ENCODE measurements at places on chromosomes 12 and 14. TPM values are rescaled to one million over a fixed set of nuclear protein-coding genes. Genes with fewer than 3 reads are reported as not detected.

DNA sequence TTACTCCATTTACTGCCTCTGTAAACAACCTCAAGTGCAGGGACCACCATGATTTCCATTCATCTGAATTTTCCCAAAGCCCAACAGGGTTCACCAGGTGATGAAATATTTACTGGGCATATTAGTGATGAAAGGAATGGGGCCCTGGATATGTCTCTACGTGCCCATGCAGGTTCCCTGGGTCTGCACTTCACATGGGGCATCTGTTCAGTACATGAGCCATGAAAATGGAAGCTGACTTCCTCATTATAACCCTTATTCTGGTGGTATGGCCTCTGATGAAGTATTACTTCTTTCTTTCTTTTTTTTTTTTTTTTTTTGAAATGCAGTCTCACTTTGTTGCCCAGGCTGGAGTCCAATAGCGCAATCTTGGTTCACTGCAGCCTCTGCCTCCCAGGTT is 26.5 kb upstream of the CORO1C start:
- no peak for DNase-seq
- H3K4me3 ChIP-seq, result no peak overlapping the region
- no peaks in the 10 kb centered on the region for H3K27me3 ChIP-seq

OASL gene
- total RNA-seq, result 1.3 TPM

PTPRQ gene
- 0.18 TPM for total RNA-seq

DNA sequence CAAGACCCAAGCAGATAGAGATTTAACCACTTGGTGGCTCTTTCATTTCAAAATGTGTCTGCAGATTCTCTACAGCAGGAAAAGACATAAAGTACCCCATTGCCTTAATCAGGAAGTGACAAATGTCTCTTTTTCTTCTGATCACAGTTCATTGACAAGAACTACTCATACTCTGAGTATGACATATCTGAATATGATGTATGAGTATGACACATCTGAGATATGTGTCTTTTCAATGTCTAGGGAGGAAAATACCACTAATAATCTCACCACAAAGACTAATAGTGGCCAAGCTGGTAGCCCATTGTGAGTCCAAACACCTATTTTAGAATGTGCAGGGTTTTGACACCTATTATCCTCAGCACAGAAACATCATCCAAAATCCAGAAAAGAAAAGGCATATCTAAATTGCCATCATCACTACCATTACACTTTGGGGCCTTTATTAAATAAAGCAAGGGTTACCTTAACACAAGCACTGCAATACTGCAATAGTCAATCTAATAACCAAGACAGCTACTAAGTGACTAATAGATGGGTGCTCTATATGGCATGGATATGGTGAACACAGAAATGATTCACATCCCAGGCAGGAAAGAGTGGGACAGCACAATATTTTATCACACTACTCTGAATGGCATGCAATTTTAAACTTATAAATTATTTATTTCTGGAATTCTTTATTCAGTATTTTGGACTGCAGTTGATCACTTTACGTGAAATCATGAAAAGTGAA is 243.7 kb upstream of the FAR2 start:
- no peaks in the 10 kb centered on the region for H3K27me3 ChIP-seq
- H3K4me3 ChIP-seq, result no peak overlapping the region
- H3K36me3 ChIP-seq, result no peaks in the 10 kb centered on the region
- H3K4me1 ChIP-seq, result no peaks in the 10 kb centered on the region
- no peak overlapping the region for H3K27ac ChIP-seq

- H3K36me3 ChIP-seq, result no peaks in the 10 kb centered on the region
- no peak for DNase-seq
- no peaks in the 10 kb centered on the region for H3K27me3 ChIP-seq
- H3K4me1 ChIP-seq, result no peaks in the 10 kb centered on the region
- H3K4me3 ChIP-seq, result no peak overlapping the region
These were observed 240.6 kb downstream of the CPNE8 start for GRCh38 chr12:38664661-38665269.

- H3K27ac ChIP-seq, result no peak overlapping the region
- no peak for DNase-seq
- H3K36me3 ChIP-seq, result no peaks in the 10 kb centered on the region
- H3K27me3 ChIP-seq, result no peaks in the 10 kb centered on the region
These were observed 21.5 kb upstream of the SSTR1 start for GRCh38 chr14:38186216-38186615.

TBX3 gene
- total RNA-seq, result 1.1 TPM

DNA sequence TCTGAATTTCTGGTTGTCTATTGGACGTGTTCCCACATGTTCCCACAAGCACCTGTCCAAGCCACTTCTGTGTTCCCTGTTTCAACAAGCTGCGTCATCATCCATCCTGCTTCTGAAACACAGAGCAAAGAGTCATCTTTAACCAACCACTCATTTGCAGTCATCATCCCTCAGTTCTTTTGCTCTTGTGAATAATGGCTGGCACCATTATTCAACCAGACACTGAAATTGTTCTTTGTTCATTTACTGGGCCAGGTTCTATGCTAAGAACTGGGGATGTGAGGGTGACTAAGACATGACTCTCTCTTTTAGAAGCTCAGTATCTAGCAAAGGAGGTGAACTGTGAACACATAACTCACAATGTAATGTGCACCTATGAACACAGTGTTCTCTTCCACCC is 40.7 kb upstream of the ANO4 start:
- DNase-seq, result peak; percentile 3
- H3K4me3 ChIP-seq, result no peak overlapping the region
- H3K36me3 ChIP-seq, result no peaks in the 10 kb centered on the region
- no peak overlapping the region for H3K27ac ChIP-seq
- H3K4me1 ChIP-seq, result no peaks in the 10 kb centered on the region

GRCh38 chr12:52183544-52183910 is 8.3 kb downstream of the KRT80 start:
- H3K27me3 ChIP-seq, result no peaks in the 10 kb centered on the region
- no peak overlapping the region for H3K4me3 ChIP-seq
- H3K27ac ChIP-seq, result no peak overlapping the region

DNA sequence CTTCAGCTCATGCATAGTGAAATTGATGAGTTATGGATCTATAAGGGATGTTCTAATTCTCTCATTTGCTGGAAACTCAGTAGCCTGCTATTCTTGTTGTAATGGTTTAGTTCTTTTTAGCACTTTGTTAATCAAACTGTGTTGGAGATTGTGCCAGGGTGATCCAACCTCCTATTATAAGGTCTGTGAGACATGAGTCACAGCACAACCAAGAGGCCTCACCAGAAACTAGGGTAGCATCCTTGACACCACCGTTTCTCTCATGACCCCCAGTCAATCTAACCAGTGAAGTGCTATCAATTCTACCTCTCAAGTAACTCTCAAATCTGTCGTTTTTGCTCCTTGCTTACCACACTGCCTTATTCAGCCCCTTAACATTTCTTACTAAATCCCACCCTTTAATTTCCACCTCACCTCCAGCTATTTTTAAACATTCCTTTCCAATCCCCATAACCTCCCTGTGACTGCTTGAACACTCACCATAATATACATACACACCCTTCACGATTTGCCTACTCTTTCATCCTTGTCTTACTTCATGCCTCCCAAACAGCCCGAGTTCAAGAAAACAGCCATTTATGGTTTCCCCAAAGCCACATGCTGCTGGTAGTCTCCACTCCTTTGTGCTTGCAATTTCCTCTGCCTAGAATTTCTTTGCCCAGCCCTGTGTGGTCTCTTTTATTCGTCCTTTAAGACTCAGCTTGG is 53.9 kb upstream of the NUDT4 start:
- peak; percentile 37 for DNase-seq
- H3K27me3 ChIP-seq, result no peaks in the 10 kb centered on the region
- H3K4me3 ChIP-seq, result no peak overlapping the region
- no peaks in the 10 kb centered on the region for H3K36me3 ChIP-seq
- H3K27ac ChIP-seq, result no peak overlapping the region

DNA sequence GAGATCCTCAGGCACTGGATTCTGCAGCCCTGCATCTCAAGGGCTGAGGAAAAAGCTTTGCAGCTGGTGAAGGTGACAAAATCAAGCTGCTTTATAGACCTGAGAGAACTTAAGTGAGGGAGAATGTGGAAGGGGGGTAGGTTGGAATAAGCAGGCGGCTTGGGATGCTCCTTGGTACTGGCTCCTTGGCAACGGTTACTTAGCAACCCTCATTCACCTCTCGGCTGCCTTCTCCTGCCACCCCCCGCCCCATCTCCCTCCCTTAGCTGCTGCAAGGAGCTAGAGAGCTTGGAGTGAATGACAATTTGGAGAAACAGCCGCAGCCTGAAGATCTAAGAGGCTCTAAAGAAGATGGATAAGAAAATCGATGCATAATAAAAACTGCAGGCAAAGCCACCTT is 44.1 kb upstream of the CISTR start:
- no peak for DNase-seq
- H3K27me3 ChIP-seq, result peaks cover 66% of the 10 kb centered on the region
- no peaks in the 10 kb centered on the region for H3K4me1 ChIP-seq
- H3K36me3 ChIP-seq, result no peaks in the 10 kb centered on the region
- no peak overlapping the region for H3K4me3 ChIP-seq
- no peak overlapping the region for H3K27ac ChIP-seq

GRCh38 chr14:93693914-93694313 is 94.4 kb downstream of the PRIMA1 start:
- DNase-seq, result no peak
- H3K4me3 ChIP-seq, result no peak overlapping the region
- H3K27me3 ChIP-seq, result no peaks in the 10 kb centered on the region

DNA sequence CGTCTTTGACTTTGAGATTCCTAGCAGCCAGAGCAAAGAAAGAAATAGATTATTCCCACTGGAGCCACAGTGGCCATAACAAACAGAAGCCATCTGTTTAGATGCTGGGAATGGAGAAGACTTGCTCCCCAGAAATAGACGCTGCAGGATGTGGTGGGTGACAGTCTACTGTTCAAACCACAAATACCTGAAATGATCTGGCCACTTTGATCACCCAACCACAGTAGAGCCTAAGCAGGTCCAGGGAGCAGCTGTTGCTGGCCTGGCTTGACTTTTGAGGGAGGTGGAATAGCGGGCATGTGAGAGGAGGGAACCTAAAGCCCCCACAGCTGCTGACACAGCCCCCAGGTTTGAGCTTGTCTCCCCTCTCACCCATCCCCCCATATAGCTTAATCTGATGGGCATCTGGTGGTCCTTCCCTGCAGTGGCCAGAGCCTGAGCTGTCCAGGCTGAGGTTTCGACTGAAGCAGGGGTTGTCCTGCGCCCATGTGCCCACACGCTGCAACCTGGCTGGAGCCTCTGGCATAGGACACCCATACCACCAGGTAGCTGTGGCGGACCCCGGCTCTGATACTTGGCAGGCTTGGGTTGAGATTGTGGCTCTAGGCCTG is 38.7 kb downstream of the SH2B3 start:
- peak overlapping the region; percentile 29 for H3K27ac ChIP-seq
- H3K4me1 ChIP-seq, result peaks cover 40% of the 10 kb centered on the region
- H3K36me3 ChIP-seq, result peaks cover 17% of the 10 kb centered on the region
- DNase-seq, result peak; percentile 64
- H3K4me3 ChIP-seq, result no peak overlapping the region
- H3K27me3 ChIP-seq, result no peaks in the 10 kb centered on the region

DNA sequence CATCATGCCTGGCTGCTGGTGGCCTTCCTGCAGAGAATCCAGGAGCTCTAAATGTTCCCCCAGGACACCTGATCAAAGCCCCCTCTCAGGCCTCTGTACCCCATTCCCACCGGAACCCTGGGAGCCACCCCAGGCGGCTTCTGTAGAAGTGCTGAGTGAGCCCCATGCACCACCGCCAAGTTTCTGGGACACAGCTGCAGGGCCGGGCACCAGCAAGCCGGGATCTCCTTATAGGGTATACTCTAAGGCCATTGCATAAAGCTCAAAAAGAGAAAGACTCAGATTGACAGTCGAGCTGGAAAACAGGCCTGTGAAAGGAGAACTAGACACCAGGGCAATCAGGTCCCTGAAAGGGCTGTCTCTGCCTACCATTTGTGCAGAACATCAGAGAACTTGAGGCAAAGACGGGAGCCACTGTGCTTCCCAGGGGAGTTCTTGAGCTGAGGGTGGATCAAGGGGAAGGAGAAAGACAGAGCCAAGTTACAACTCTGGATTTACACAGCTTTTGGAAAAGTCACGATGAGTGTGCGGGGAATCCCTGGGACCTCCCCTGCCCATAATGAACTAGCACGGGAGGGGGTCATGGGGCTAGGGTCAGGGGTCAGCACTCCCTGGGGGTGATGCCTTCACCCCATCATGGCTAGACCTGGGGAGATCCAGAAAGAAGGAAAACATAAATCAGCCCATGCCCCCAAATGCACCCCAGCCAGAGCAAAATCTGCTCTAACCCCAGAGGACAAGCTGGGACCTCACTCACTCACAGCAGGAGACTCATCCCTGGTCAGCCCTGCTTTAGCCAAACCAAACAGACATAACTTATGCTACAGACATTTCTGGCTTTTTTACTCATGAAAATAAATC is 51.1 kb downstream of the ITPK1 start:
- no peaks in the 10 kb centered on the region for H3K36me3 ChIP-seq
- H3K4me3 ChIP-seq, result no peak overlapping the region
- peaks cover 17% of the 10 kb centered on the region for H3K4me1 ChIP-seq
- peaks cover 4% of the 10 kb centered on the region for H3K27me3 ChIP-seq

DNA sequence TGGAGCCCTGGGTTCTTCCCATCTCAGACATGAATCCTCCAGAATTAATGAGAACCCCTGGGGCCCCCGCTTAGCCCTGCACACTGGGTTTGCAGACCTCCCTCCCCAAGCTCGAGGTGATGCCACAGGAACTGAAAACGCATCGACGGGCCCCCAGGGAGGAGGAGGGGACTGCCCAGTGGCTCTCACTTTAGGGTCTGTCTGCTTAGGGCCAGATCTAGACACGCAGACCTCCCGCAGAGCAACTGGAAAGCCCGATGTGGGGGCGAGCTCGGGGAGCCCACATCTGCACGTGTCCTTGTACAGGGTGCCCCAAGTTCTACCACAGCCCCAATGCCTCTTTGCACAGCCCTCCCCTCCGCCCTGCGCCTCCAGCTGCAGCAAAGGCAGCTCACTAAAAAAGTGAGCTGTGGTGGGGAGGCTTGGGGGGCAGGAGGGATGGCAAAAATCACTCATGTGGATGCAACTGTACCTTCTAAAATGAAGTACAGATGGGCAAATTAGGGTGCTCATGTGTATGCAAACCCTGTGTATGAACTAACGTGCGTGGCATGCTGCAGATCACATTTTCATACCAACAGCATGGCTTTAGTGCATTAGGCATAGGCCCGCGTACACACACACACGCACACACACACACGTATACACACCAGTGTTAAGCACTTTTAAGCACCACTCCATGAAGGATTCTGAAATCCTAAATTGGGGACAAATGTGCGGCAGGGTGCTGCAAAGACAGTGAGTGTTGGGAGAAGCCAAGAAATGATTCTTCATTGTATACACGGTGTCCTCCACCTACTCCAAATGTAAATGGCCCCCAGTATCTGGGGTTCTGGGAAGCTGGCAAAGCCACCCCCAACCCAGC is 99.9 kb upstream of the MAP1LC3B2 start:
- H3K27me3 ChIP-seq, result no peaks in the 10 kb centered on the region
- H3K27ac ChIP-seq, result no peak overlapping the region
- peaks cover 20% of the 10 kb centered on the region for H3K4me1 ChIP-seq
- no peaks in the 10 kb centered on the region for H3K36me3 ChIP-seq
- no peak overlapping the region for H3K4me3 ChIP-seq
- DNase-seq, result no peak

- H3K36me3 ChIP-seq, result no peaks in the 10 kb centered on the region
- H3K27ac ChIP-seq, result no peak overlapping the region
- no peak overlapping the region for H3K4me3 ChIP-seq
- peaks cover 33% of the 10 kb centered on the region for H3K27me3 ChIP-seq
- DNase-seq, result peak; percentile 20
- H3K4me1 ChIP-seq, result peaks cover 10% of the 10 kb centered on the region
These were observed 15.1 kb upstream of the CISTR start for GRCh38 chr12:53766881-53767280.

Data from astrocyte (in vitro differentiated cells and primary cell).